Breast epithelium (tissue), 4 donors: ENCODE measurements at places on chromosomes 2 and 18. TPM values are rescaled to one million over a fixed set of nuclear protein-coding genes. Genes with fewer than 3 reads are reported as not detected.

The HOXD9 gene
- 2.4 TPM for total RNA-seq

The C2orf49 gene
- total RNA-seq = 31.6 TPM

The SCN7A gene
- total RNA-seq = 12.1 TPM

The NEURL3 gene
- not detected for total RNA-seq

The ITGB6 gene
- total RNA-seq = 0.16 TPM

The MBD2 gene
- total RNA-seq = 46.2 TPM

The RAD51AP2 gene
- total RNA-seq = under 0.01 TPM

The SLC30A3 gene
- not detected for total RNA-seq

The TGFA gene
- total RNA-seq = 4.9 TPM

The SPATS2L gene
- total RNA-seq = 67.5 TPM

The SLC23A3 gene
- 0.48 TPM for total RNA-seq

The CFC1 gene
- total RNA-seq = not detected

The G6PC2 gene
- not detected for total RNA-seq

The RGPD5 gene
- 82.3 TPM for total RNA-seq

The DTNB gene
- 44.9 TPM for total RNA-seq

The OR6B3 gene
- 1.0 TPM for total RNA-seq

The LYG2 gene
- total RNA-seq = not detected

The ARHGAP25 gene
- total RNA-seq = 7.8 TPM

The PSMA8 gene
- total RNA-seq = not detected

The SP100 gene
- 157 TPM for total RNA-seq

The KCNG3 gene
- total RNA-seq = 0.33 TPM

The GAREM2 gene
- 1.4 TPM for total RNA-seq

The LINC00305 gene
- total RNA-seq = not detected
